Left lung (tissue), 14 donors: ENCODE measurements at places on chromosomes 1 and 21. TPM values are rescaled to one million over a fixed set of nuclear protein-coding genes. Genes with fewer than 3 reads are reported as not detected.

Gene SEMA6C
- 8.9 TPM for total RNA-seq

Gene LEFTY2
- total RNA-seq: not detected

Gene SLC9C2
- total RNA-seq: 0.47 TPM

Gene L1TD1
- 0.93 TPM for total RNA-seq

Gene C1orf105
- not detected for total RNA-seq

Gene RHD
- total RNA-seq: 0.44 TPM

Gene DDAH1
- total RNA-seq: 71.5 TPM

Gene LDLRAD1
- total RNA-seq: 6.5 TPM

Gene SLAMF9
- not detected for total RNA-seq

Gene PRAMEF11
- total RNA-seq: not detected

Gene NPR1
- 26.9 TPM for total RNA-seq

Gene GPR61
- total RNA-seq: not detected

Gene RAB13
- 122 TPM for total RNA-seq

Gene LIN28A
- total RNA-seq: not detected

Gene GUCA2B
- not detected for total RNA-seq

Gene TSPAN2
- 8.7 TPM for total RNA-seq

Gene FMO3
- total RNA-seq: 5.4 TPM

Gene SPTA1
- total RNA-seq: 0.45 TPM

Gene PIP5K1A
- 51.2 TPM for total RNA-seq

Gene INSRR
- total RNA-seq: not detected

Gene CD5L
- total RNA-seq: 0.64 TPM

Gene PLEKHG5
- total RNA-seq: 10.7 TPM

Gene ATP1A2
- 5.0 TPM for total RNA-seq

Gene TRIM67
- total RNA-seq: 0.06 TPM

Gene CADM3
- total RNA-seq: 6.2 TPM

Gene CBR3
- total RNA-seq: 2.5 TPM

Gene COL16A1
- 116 TPM for total RNA-seq

Gene PLA2G5
- total RNA-seq: 5.5 TPM

Gene CAMK1G
- total RNA-seq: 1.1 TPM

Gene DDR2
- 47.6 TPM for total RNA-seq

Gene ZBTB8A
- 9.8 TPM for total RNA-seq

Gene MPZ
- total RNA-seq: 4.8 TPM

Gene CRYAA
- total RNA-seq: not detected

Gene PRSS38
- not detected for total RNA-seq

Gene ENAH
- total RNA-seq: 142 TPM

Gene MSH4
- 0.47 TPM for total RNA-seq
